Stimulated activated CD8-positive, alpha-beta memory T cell treated with anti-CD3 and anti-CD28 coated beads, Interleukin-7, amount 100 ng/mL, for 1 hour (primary cell): ENCODE measurements at places on chromosomes 3 and 15.

- DNase-seq = no peak
Observed at GRCh38 chr15:47035475-47036406, 681.6 kb upstream of the SEMA6D start.

DNA sequence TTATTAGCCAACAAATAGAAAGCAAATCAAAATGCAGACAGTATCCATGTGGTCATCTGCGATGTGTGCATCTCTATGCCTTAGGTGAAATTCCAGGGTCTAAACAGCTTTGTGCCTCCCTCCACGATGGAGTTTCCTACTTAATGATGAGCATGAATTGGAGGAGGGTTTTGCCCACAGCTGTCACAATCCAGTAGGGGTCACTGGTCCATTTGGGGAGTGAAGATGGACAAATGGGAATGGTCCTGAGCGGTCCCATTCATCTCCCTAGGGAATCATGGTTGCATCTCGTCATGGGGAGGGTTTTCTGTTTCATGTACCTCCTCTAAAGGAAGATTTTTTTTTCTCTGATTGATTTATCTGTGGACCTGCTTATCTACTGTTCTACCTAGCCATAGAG is 358.0 kb downstream of the PTPRG start:
- DNase-seq = no peak

DNA sequence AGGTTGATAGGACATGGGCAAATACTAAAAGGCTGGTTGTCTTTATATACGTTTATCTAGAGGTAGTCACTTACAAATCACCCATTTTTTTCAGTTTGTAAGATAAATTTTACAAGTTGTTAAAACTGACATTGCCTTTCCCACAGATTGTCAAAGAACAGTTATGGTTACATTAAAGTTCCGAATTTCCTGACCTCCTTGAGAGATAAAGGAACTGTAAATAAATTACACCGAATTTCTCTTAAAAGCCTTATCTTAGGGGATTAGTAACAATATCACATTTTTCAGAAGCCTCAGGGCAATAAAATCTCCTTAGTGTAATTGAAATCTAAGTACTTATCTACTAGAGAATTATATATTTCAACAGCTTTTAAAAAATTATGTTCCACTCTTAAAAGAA is 49.5 kb downstream of the ZPLD1 start:
- no peak for DNase-seq

GRCh38 chr3:61577760-61578159 is 16.4 kb downstream of the PTPRG start:
- no peak for DNase-seq

DNA sequence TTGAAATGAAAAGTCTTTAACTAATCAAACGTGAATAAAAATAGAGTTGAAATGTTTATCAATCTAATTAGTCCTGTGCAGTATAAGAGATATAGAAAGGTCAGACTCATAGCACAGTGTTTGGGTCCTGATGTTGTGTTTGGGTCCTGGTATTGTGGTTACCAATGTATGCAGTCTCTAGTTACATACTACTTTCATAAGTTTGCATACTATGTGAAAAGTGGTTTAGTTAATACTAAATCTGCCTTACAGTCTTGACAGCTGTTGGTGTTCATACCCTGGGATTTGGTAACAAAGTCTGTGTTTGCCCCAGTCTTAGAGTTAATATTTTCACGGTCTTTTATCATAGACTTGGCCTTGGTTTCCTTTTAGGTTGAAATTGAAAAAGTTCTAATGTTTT is 41.7 kb downstream of the KIF15 start:
- no peak for DNase-seq
